ENCODE measurements at places on chromosomes 2 and 18. TPM values are rescaled to one million over a fixed set of nuclear protein-coding genes. Genes with fewer than 3 reads are reported as not detected.

- DNase-seq = no peak
Observed at GRCh38 chr2:44063033-44063432, 67.2 kb upstream of the LRPPRC start.

- DNase-seq = no peak
Observed at GRCh38 chr2:89848763-89849368, 1157.4 kb downstream of the RPIA start.

DNA sequence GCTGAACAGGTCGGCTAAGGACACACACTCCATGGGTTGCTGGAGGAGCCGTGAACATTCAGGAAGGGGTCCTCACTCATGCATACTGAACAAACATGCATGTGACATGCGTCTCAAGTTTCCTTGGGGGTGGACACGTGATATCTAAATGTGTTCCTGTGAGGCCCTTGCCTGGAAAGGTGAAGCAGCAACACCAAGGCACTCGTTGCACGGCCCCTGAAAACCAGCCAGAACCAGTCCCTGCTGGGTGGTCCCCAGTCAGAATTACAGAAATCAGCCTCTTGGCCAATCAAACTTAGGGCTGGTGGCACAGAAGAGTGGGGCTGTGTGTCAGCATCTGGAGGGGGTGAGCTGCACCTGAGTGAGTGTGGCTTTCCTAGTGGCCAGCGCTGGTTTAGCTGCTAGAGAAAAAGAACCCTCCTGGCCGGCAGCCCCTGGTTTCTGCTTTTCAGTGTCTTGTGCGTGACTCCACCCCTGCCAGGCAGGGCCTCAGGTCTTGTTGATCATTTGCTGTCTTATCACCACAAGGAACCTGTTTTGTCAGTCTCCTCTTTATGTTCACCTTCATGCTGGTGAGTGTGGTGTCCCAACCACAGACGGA is 3.2 kb upstream of the AQP12B start:
- no peak for DNase-seq

The ASPRV1 gene
- total RNA-seq = 0.13 TPM

The LIPG gene
- total RNA-seq = not detected

DNA sequence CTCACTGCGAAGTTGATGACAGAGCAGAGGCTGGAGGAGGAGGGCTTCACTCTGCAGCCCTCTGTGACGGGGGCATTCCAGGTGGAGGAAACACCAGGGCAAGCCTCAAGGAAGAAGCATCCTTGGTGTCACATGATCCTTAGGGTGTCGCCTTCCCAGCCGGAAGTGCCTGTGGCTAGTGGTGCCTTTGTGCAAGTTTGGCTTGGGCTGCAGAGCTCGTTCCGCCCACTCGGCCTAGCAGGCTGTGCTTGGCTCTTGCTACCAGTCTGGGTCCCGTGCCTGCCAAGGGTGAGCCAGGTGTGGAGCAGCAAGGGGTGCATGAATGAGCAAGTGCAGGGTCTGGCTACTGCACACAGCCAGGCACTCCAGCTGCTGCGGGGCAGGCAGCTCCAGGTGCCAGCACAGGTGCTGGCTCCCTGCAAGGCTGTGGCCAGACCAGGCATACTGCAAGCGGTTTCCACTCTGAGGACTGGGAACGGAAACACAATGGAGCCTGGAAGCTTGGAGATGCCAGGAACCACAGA is 325.3 kb upstream of the SMIM21 start:
- no peak for DNase-seq

DNA sequence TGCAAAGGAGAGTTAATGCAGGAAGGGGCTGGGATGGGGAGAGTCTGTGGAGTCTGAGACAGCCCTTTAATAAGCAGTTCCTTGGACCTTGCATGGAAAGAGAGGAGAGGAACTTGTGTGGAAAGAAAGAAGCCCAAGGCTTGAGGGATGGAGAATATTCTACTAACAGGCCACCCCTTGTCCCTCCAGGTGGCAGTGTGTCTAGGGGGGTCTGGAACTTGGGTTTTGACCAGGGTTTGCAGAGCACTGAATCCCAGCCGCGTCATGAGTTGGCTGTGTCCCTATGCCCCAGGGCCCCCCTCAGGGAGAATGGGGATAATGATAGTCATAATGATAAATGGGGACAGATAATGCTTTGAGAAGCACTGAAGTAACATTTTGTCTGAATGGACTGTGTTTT is 15.0 kb downstream of the TCF7L1 start:
- DNase-seq = no peak

Measured in HFFc6 (cell line).